ENCODE measurements at places on chromosomes 7 and 10.

- no peak for DNase-seq
These were observed 247.0 kb upstream of the MKI67 start for GRCh38 chr10:128373071-128373749.

DNA sequence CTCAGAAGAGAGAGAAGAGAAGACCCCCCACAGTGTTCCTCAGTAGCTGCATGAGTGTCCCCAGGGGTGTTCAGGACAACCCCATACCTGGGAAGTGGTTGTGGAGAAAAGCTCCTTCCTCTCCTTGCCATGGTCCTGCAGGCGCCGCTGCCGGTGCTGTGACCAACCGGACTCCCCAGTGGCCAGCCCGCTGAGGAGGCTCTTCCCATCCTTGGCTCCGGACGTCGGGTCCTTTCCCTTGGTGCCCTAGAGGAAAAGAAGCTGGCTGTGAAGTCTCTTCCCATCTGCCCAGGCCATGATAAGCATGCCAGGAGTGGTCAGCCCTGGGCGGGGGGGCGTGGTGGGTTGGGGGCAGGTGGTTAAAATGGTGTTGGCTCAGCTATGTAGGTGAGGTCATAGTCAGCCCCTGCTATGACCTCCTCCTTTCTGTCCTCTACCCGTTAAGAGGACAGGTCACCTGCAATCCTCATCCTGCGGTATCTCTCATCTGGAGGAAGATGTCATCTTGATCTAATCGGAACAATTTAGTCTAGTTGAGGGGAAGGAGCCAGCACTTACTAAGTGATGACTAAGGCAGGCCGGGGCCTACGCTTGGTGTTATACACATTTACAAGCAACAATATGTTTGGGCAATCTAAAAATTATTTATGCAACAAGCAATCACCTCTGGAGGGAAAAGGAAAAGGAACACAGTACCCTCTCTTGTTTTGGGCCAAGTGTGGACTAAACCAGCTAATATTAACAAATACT is 13.2 kb downstream of the WDR91 start:
- DNase-seq = no peak

DNA sequence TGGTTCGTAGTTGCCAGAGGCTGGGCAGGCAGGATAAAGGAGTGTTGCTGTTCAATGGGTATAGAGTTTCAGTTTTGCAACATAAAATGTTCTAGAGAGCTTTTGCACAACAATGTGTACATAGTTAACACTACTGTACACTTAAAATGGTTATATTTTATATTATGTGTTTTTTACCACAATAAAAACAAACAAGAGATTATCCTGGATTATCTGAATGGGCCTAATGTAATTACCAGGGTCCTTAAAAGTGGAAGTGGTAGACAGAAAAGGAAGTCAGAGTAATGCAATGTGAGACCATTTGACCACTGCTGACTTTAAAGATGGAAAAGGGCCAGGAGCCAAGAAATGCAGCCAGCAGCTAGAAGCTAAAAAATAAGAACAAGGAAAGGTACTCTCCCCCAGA is 159.7 kb downstream of the SGMS1 start:
- DNase-seq = no peak

- DNase-seq = no peak
These were observed 17.3 kb upstream of the SAMD9L start for GRCh38 chr7:93165447-93165846.

- no peak for DNase-seq
These were observed 296.3 kb upstream of the GALNT17 start for GRCh38 chr7:70835658-70836057.

DNA sequence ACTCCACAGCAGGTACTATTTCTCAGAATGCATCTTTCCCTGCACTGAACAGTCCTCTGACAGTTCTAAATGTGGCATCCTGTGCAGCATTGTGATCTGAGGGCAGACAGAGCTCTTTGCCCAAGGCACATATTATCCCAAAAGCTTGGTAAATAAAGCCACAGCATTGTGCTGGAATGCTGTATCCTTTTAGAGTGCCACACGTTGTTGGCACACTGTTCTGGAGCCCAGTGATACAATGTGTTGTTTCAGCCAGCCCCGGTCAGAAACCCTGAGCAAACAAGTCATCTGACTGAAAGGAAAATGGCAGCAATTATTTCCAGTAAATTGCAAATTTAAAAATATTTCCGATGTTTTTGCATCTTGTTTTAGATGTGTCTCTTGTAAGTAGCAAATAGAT is 45.4 kb downstream of the NAMPT start:
- DNase-seq = no peak

Data from NCI-H1092 (cell line).